Activated CD8-positive, alpha-beta T cell treated with anti-CD3 and anti-CD28 coated beads, Interleukin-2, amount 10 ng/mL, durations not matched to agents 7 days and 5 days (primary cell): ENCODE measurements at places on chromosomes 11 and 22.
A peak's percentile ranks its signal among the peaks of the same experiment; 100 is the strongest.

DNA sequence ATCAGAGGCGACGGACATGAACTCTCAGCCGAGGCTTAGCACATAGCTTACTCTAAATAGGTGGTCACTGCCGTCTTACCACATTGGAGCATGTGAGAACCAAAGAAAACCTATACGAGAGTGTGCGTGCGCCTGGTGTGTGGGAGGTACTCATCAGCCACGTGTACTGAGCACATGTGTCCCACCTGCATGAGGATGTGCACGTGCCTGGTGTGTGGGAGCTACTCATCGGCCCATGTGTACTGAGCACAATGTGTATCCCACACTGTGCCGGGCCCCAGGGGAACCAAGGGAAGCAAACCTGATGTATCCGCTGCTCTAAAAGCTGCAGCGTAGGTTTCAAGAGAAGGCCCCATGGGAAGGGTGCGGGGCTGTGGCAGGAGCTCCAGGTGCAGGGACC is 56.4 kb downstream of the ANO1 start:
- DNase-seq: no peak

GRCh38 chr11:1120532-1121330 is 37.0 kb upstream of the MUC5AC start:
- DNase-seq: no peak

- DNase-seq: no peak
These were observed 55.0 kb upstream of the USP47 start for GRCh38 chr11:11786771-11787170.

- DNase-seq: peak; percentile 63
These were observed 1.2 kb downstream of the C2CD2L start for GRCh38 chr11:119108146-119108856.

GRCh38 chr11:17219016-17219415 is 11.2 kb upstream of the PIK3C2A start:
- DNase-seq: no peak

GRCh38 chr11:72433455-72434036 is 785 bp downstream of the CLPB start:
- no peak for DNase-seq

GRCh38 chr22:47020166-47020565 is 257.7 kb downstream of the TBC1D22A start:
- no peak for DNase-seq

DNA sequence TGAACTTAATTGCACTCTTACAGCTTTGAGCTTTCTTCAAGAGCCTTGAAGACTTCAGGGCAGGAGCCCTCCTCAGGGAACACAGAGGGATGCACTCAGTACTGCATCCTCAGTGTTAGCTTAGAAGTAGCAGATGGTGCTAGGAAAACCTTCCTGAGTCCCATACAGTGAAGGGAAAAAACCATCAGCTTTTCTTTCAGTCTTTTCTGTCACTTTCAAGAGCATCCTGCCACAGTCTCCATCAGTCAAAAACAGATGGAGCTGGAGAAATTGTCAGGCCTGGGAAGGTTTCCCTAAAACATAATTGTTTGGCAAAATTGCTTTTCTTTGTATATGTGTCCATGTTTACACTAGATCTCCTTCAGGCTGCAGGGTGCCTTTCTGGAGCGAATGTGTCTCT is 384.1 kb downstream of the NELL1 start:
- no peak for DNase-seq
